Stimulated activated CD4-positive, alpha-beta T cell treated with anti-CD3 and anti-CD28 coated beads, TNF-alpha, amount 100 ng/mL, for 4 hours (primary cell): ENCODE measurements at places on chromosomes 3 and 15.

- DNase-seq = no peak
Observed at GRCh38 chr3:160369784-160370183, 29.2 kb downstream of the IFT80 start.

DNA sequence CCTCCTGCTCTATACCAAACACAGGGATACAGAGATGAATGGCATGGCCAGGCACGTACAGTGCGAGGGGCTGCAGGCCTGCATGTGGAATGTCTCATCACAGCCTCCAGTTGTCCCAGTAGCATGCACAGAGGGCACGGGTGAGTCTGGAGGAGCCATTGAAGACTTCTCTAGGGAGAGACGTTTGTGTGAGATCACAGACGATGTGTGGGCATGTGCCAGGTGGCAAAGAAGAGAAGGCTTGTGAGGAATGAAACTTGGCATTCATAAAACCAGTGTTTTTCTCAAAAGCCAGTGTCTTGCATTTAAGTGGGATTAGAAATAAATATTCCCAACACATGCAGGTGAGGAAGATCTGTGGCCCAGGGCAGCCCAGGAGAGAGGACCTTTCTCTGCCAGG is 119.1 kb upstream of the UBE3A start:
- no peak for DNase-seq

GRCh38 chr3:129344540-129345220 is 66.0 kb downstream of the HMCES start:
- no peak for DNase-seq

- no peak for DNase-seq
Observed at GRCh38 chr3:195802795-195803194, 8.9 kb downstream of the MUC4 start.
